ENCODE measurements at places on chromosomes 12 and 14.

GRCh38 chr12:32765906-32766305 is 10.2 kb upstream of the YARS2 start:
- no peak for DNase-seq

- no peak for DNase-seq
These were observed 101.4 kb downstream of the DUSP16 start for GRCh38 chr12:12460935-12461922.

GRCh38 chr12:89429528-89429927 is 77.2 kb upstream of the DUSP6 start:
- DNase-seq: no peak

DNA sequence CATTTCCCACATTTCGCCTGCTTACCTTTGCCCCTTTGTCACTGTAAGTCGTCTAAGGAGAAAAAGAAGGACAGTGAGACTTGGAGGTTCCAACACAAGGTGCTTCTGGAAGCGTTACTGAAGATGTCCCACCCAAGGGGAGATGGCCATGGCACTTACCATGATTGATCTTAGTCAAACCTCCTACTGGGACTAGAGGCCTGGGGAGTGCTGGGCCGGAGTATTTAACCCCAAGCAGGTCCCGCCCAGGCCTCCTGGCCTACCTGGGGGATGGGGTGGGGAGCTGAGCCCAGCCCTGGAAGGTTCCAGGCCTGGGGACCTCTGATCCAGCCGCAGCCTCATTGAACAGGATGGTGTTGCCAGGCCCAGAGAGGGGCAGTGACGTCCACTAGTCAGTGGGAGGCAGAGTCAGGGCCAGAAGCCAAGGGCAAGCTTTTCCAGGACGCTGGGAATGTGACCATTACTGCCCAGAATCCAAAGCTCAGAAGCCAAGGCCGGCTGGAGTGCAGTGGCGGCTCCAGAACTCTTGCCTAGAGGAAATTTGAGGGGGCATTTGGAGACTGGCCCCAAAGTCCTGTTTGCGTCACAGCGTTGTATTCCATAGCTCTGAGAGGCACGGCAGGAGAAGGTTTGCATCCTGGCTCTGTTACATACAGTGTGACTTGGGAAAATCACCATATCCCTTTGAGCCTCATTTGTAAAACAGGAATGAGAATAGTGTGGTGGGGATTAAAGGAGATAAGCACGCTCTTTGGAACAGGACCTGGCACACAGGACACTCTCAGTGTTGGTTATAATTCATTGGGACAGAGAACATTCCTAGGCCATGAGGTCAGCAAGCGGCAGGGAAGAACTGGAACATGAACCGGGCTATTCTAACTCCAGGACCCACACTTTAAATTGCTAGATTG is at the start of gene HPD:
HPD (minus strand) TSS at position 198 of the 911 bp plus-strand sequence; CDS start at position 162, 36 bp downstream.
- peak; percentile 68 for DNase-seq

GRCh38 chr12:105995961-105996431 is 142.8 kb downstream of the NUAK1 start:
- peak; percentile 41 for DNase-seq

- DNase-seq: peak; percentile 91
These were observed at the start of gene RASSF3 for GRCh38 chr12:64610079-64610659. TSS of gene RASSF3 (plus strand) at chr12:64610495. CDS start at chr12:64610633, 138 bp downstream.

DNA sequence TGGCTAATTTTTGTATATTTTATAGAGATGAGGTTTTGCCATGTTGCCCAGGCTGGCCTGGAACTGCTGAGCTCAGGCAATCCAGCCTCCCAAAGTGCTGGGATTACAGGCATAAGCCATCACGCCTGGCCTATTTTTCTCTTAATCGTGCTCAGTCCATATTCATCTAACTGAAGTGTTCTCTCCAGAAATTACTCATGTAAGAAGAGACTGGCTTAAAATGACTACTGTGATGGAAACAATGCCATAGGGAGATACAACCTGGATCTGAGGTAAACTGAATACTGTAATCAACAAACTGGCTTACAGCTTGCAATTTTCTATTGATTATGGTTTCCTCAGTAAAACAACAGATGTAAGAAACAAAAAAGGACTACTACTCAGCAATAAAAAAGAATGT is 21.1 kb downstream of the NUMB start:
- no peak for DNase-seq

DNA sequence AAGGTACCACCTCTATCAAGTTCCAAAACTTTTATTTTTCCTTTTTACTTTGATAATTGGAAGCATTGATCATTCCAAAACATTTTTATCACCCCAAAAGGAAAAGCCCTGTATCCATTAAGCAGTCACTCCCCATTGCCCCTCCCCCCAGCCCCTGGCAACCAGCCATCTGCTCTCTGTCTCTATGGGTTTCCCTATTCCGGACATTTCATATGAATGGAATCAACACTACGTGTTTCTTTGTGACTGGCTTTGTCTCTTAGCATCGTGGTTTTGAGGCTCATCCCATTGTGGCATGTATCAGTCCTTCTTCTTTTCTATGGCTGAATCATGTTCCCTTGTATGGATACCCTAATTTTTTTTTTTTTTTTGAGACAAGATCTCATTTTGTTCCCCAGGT is 18.0 kb upstream of the PHETA1 start:
- no peak for DNase-seq

- DNase-seq: no peak
These were observed 499.3 kb downstream of the TMEM132D start for GRCh38 chr12:129404556-129404955.

DNA sequence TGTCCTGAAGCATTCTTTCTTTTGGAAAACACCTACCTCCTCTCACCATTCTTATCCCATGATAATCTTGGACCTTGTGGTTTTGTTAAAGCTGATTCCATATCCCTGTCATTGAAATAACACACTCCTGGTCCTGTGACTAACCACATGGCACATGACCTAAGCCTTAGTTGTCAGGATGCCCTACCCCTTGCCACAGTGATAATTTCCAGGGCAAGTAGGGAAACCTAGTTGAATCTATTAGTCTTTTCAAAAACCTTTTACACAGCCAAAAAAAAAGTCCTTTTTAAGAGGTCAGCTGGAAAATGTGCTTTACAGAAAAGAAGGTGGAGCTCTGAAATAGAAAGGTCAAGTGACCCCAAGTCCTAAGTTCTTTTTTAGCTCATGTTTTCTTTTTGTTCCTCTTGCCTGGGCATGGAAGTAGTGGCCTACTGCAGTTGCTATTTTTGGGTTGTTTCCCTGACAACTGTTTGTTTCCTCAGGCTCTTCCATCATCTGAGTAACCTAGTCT is 608.4 kb downstream of the LRFN5 start:
- peak; percentile 75 for DNase-seq

- peak; percentile 12 for DNase-seq
These were observed 12.2 kb upstream of the TESC start for GRCh38 chr12:117111386-117111785.

DNA sequence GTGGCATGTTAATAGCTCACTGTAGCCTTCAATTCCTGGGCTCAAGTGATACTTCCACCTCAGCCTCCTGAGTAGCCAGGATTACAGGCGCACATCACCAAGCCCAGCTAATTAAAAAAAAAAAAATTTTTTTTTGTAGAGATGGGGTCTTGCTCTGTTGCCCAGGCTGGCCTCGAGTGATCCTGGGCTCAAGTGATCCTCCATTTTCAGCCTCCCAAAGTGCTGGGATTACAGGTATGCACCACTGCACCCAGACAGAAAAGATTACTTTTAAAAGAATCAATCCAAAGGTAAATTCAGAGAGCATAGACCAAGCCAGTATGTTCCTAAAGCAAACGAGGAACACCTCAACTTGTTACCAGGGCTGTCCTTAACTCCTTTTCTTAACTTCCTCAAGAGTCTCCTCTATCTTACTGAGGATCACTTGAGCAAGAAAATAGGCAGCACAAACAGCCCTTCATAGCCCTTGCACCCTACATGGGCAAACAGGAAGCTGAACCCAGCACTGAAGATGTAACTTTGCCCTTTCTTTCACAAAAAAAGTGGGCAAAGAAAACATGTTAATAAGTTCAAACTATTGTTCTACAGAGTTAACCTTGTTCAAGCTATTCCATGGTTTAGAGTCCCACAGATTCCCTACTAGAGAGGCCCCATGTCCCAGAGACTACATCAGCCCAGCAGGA is 11.3 kb downstream of the CS start:
- no peak for DNase-seq

- DNase-seq: peak; percentile 28
These were observed 33.5 kb downstream of the RBM19 start for GRCh38 chr12:113932381-113933196.

GRCh38 chr12:132571051-132571450 is 39.3 kb downstream of the LRCOL1 start:
- DNase-seq: no peak

- DNase-seq: no peak
These were observed 21.4 kb downstream of the ZNF268 start for GRCh38 chr12:133202493-133203343.

GRCh38 chr14:41868396-41868795 is 261.7 kb downstream of the LRFN5 start:
- no peak for DNase-seq

- DNase-seq: no peak
These were observed 428.5 kb upstream of the FBXO33 start for GRCh38 chr14:39860596-39861228.

DNA sequence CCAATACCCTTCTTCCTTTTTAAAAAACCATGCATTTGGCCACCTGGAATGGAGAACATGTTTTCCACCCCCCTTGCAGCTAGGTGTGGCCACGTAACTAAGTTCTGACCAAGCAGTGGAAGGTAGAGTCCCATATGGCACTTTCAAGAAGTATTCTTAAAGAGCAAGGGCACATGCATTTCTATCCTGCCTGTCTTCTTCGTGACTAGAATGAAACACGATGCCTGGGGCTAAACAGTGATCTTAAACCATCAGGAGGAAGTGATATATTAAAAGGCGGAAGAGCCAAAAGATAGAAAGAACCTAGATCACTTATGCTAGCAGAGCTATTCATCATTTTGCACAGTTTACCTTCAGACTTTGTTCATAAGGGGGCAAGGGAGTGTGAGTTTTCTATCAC is 16.0 kb upstream of the DDX11 start:
- DNase-seq: no peak

GRCh38 chr14:22118899-22119477 is 445.4 kb upstream of the OR4E1 start:
- DNase-seq: peak; percentile 74

DNA sequence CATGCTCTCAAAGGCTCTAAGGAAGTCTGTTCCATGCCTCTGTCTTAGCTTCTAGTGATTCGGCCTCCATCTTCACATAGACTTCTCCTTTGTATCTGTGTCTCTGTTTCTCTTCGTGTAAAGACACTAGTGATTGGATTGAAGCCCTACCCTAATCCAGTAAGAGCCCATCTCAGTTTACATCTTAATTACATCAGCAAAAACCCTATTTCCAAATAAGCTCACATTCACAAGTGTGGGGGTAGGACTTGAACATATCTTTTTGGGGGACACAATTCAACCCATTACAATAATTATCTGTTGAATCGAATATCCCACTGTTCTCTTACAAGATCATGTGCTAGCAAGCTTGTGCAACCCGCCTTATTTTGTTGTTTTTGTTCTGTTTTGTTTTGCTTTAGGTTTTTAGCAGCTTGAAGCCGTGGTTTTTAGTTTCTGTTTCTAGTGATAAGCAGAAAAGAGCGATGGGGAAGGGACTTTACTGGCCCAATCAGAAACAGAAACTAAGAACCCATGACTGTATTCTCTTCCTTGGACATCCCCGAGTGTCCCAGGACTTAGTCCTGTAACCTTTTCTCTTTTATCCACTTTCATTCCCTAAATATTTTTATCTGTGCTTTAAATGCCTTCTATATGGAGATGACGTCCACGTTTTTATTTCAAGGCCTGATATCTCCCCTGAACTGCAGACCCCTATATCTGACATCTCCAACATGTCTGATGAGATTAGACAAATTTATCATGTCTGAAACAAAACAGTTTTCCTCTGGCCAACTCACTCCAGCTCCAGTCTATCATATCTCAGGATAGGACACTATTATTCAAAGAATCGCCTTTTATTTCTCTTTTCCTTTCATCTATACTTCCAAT is 353.0 kb downstream of the CCDC91 start:
- no peak for DNase-seq

GRCh38 chr14:30005114-30005808 is 77.6 kb upstream of the PRKD1 start:
- peak; percentile 72 for DNase-seq

- DNase-seq: no peak
These were observed 164.0 kb downstream of the FOXN3 start for GRCh38 chr14:89252887-89253532.

GRCh38 chr12:71503579-71504391 is 64.2 kb downstream of the LGR5 start:
- DNase-seq: peak; percentile 14

- DNase-seq: no peak
These were observed 1.8 kb upstream of the CHST11 start for GRCh38 chr12:104454997-104455396.

DNA sequence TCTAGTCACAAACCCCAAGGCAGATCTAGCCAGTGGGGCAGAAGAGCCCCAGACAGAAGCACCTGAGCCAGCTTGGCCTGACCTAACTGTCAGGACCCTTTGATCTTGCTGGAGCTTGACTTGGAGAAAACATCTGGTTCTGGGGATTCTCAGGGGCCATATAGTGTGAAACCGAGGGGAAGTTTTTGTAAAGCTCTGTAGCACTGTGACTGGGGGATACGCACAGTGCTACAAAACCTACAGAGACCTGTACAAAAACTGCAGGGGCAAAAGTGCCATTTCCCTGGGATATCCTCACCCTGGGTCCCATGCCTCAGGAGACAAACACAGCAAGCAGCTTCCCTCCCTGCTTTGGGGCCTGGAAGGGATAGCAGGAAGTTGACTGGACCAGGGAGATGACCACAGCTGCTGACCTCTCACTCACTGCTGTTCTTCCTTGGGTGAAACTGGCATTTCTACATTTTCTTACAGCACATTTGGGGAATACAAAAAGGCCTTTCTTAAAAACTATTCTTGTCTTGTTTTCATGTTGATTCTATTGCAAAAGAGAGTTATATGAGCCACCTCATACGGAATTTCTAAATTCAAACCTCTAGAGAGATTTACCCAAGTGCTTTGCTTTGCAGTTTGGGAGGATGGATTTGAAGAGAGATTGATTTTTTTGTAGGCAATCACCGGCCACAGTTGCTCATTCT is 140.0 kb downstream of the DAD1 start:
- no peak for DNase-seq

DNA sequence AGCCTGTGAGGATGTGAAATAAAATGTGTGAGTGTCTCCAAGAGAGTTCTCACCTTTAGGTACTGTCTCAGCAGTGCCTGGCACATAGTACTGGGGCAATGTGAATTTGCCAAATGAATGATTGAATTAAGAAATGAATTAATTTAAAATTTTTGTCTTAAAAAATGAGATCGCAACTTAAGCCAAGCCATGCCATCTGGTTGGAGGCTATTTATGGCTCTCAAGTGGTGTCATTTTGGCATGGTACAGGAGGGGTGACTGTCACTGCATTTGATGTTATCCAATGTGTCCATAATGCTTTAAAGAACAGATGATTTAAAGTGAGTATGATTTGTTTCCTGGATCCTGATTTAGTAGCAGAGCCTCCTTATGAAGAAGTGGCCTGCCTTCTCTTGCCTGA is 80.3 kb downstream of the SRGAP1 start:
- no peak for DNase-seq

GRCh38 chr14:29521526-29522137 is 406.0 kb downstream of the PRKD1 start:
- no peak for DNase-seq

GRCh38 chr14:67483579-67484285 is 4.8 kb downstream of the TMEM229B start:
- DNase-seq: no peak

GRCh38 chr12:96872961-96873360 is 34.1 kb upstream of the NEDD1 start:
- no peak for DNase-seq

Measured in muscle of leg (tissue), 16 donors.